Esophagus squamous epithelium (tissue), 5 donors: ENCODE measurements at places on chromosomes 13 and 19. TPM values are rescaled to one million over a fixed set of nuclear protein-coding genes. Genes with fewer than 3 reads are reported as not detected.

The OR7A17 gene
- total RNA-seq, result not detected

The SLC10A2 gene
- not detected for total RNA-seq

The EFNB2 gene
- 15.4 TPM for total RNA-seq

The OR10H4 gene
- total RNA-seq, result not detected

The KIR3DL3 gene
- total RNA-seq, result not detected

The CFAP97D2 gene
- total RNA-seq, result not detected

The ZNF793 gene
- 3.4 TPM for total RNA-seq

DNA sequence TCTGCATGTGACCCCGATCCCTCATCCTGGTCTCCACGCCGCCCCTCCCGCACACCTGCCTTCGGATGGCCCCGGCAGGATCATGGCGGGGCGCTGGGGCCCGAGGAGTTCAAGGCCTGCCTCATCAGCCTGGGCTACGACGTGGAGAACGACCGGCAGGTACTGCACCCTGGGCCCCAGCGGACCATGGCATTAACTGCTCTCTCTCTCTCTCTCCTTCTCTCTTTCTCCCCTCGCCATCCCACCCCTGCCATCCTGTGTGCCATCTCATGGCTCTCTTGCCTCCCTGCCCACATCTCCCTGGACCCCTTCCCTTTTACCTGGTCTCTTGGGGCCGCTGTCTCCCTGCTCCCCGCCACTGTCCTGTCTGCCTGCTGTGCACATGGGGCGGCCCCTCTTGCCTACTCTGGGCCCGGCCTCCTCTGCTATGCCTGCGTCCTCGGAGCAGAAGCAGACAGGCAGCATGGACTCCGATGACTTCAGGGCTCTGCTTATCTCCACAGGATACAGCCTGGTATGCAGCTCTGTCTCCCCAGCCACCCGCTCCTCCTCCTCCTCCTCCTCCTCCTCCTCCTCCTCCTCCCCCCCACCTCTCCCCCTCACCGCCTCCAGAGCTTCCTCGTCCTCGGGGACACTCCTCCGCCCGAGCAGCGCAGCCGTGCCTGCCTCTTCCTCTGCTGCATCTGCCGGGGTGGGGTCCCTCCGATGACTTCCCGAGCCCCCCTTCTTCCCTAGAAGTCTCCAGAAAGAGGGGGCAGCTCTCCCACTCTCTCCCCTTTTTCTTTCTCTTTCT is 16.2 kb downstream of the CAPN12 start:
- H3K27ac ChIP-seq, result peak overlapping the region; percentile 68
- no peak for DNase-seq
- H3K36me3 ChIP-seq, result peaks cover 66% of the 10 kb centered on the region
- no peak overlapping the region for H3K4me3 ChIP-seq
- H3K4me1 ChIP-seq, result peaks cover 6% of the 10 kb centered on the region

DNA sequence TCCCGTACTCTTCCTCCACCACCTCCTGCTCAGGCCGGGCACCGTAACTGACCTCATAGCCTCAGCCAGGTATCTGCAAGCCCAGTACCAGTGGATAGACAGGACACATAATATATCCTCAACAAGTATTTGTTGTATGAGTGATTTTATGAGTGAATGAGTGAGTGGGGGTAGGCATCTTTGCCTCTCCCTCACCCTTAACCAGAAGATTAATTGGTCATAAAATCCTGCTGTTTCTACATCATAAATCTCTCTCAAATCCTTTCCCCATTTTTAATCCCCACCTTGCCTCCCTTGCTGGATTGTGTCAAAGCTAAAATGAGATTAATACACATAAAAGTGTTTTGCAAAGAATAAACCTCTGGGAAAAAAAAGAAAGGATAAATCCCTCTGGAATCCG is 44.4 kb upstream of the HMGB1 start:
- DNase-seq, result no peak
- H3K36me3 ChIP-seq, result no peaks in the 10 kb centered on the region
- H3K27me3 ChIP-seq, result no peaks in the 10 kb centered on the region
- H3K4me1 ChIP-seq, result no peaks in the 10 kb centered on the region
- H3K27ac ChIP-seq, result no peak overlapping the region
- H3K4me3 ChIP-seq, result no peak overlapping the region

GRCh38 chr19:52492994-52493470 is 34.4 kb upstream of the ZNF808 start:
- H3K27ac ChIP-seq, result no peak overlapping the region
- no peaks in the 10 kb centered on the region for H3K27me3 ChIP-seq
- H3K4me1 ChIP-seq, result no peaks in the 10 kb centered on the region
- no peak overlapping the region for H3K4me3 ChIP-seq
- H3K36me3 ChIP-seq, result peaks cover 9% of the 10 kb centered on the region

- no peak for DNase-seq
- peaks cover 15% of the 10 kb centered on the region for H3K27me3 ChIP-seq
Measured at GRCh38 chr13:111947026-111947810, 119.7 kb upstream of the SOX1 start.

DNA sequence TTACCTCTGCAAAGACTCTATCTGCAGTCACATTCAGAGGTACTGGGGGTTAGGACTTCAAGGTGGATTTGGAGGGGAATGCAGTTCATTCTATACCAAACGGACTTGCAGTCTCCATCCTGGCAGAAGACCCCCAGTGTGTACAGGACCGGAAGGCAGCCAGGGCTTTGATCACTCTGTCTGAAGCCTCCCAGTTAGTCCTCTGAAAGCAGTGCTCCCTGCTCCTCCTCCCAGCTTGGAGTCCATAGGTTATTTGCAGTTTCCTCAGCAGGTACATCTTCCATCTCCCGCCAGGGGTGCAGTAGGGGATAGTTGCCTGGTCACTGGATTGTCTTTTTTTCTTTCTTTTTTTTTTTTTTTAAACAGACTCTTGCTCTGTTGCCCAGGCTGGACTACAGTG is 78.8 kb upstream of the KCTD15 start:
- H3K4me1 ChIP-seq, result no peaks in the 10 kb centered on the region
- DNase-seq, result no peak
- no peak overlapping the region for H3K27ac ChIP-seq

- peaks cover 63% of the 10 kb centered on the region for H3K4me1 ChIP-seq
- no peak for DNase-seq
- peak overlapping the region; percentile 95 for H3K27ac ChIP-seq
- H3K36me3 ChIP-seq, result no peaks in the 10 kb centered on the region
- no peaks in the 10 kb centered on the region for H3K27me3 ChIP-seq
Measured at GRCh38 chr13:114063545-114064449, 68.6 kb downstream of the RASA3 start.

GRCh38 chr19:55258476-55258827 is 365 bp downstream of the PPP6R1 start:
- peak overlapping the region; percentile 96 for H3K27ac ChIP-seq
- DNase-seq, result no peak
- peaks cover 44% of the 10 kb centered on the region for H3K4me1 ChIP-seq
- no peaks in the 10 kb centered on the region for H3K36me3 ChIP-seq
- H3K4me3 ChIP-seq, result peak overlapping the region; percentile 93
- no peaks in the 10 kb centered on the region for H3K27me3 ChIP-seq

DNA sequence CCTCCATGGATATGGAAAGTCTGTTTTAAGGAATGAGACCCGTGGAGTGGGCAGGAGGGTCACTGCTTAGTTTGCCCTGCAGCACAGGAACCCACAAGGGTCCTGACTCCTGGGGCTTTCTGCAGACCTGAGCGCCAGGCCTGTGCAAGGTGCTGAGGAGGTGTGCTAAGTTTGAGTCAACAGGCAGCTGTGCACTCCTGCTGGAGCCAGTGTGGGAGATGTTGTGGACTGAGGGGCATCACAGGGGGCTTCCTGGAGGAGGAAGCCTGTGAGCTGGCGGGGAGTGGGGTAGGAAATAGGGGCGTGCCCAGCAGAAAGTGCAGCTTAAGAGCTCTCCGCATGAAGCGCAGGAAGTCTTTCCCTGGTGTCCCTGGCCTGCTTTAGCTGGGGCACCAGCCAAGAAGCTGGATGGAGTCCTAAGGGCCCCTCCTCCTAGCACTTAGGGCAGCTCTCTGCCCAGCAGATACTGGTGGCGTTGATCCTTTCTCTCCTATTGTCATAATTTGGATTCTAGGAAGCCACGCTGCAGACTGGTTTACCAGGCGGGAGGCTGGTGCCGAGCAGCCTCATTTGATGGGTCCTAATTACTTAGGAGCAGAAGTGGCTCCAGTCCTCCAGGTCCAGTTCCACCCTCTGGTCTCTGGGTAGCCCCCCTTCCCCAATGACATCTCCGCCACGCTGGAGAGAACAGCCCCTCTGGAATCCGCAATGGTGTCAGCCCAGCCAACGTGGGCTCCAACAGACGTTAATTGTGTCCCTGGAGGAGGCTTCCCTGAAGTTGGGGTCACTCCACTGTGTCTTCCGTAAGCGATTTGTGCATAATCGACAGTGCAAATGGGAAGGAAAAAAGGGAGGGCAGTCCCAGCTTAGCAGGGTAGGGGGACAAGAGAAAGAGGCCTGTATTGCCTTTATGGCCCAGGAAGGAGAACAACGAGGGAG is 309.2 kb downstream of the ZNF536 start:
- no peaks in the 10 kb centered on the region for H3K36me3 ChIP-seq
- H3K27me3 ChIP-seq, result no peaks in the 10 kb centered on the region
- H3K4me1 ChIP-seq, result no peaks in the 10 kb centered on the region
- no peak for DNase-seq

GRCh38 chr19:7994928-7995809 is 10.3 kb downstream of the ELAVL1 start:
- H3K4me3 ChIP-seq, result no peak overlapping the region
- H3K4me1 ChIP-seq, result peaks cover under 1% of the 10 kb centered on the region
- H3K36me3 ChIP-seq, result peaks cover 9% of the 10 kb centered on the region
- no peak overlapping the region for H3K27ac ChIP-seq

DNA sequence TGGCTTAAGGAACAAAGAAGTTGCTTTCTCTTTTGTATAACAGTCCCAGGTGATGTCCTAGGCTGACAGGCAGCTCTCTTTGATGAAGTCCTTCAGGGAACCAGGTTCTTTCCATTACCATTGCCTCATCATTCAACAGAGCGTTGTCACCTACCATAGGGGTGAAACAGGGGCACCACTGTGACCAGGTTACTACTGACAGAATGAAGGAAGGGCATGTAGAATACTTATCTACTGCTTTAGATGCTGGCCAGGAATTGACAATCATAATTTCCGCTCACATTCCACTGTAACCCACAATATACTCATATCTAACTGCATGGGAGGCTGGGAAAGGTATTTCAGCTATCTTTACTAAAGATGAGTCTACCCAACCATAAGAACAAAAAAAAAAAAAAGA is 148.0 kb upstream of the FNDC3A start:
- no peak overlapping the region for H3K4me3 ChIP-seq
- H3K27ac ChIP-seq, result no peak overlapping the region
- DNase-seq, result no peak

GRCh38 chr19:1521636-1522035 is 2.2 kb upstream of the PLK5 start:
- no peak overlapping the region for H3K4me3 ChIP-seq
- peaks cover 13% of the 10 kb centered on the region for H3K27me3 ChIP-seq
- H3K27ac ChIP-seq, result peak overlapping the region; percentile 62

GRCh38 chr13:102197193-102197592 is 204.7 kb downstream of the FGF14 start:
- DNase-seq, result no peak
- no peaks in the 10 kb centered on the region for H3K36me3 ChIP-seq
- H3K4me1 ChIP-seq, result no peaks in the 10 kb centered on the region
- H3K4me3 ChIP-seq, result no peak overlapping the region

DNA sequence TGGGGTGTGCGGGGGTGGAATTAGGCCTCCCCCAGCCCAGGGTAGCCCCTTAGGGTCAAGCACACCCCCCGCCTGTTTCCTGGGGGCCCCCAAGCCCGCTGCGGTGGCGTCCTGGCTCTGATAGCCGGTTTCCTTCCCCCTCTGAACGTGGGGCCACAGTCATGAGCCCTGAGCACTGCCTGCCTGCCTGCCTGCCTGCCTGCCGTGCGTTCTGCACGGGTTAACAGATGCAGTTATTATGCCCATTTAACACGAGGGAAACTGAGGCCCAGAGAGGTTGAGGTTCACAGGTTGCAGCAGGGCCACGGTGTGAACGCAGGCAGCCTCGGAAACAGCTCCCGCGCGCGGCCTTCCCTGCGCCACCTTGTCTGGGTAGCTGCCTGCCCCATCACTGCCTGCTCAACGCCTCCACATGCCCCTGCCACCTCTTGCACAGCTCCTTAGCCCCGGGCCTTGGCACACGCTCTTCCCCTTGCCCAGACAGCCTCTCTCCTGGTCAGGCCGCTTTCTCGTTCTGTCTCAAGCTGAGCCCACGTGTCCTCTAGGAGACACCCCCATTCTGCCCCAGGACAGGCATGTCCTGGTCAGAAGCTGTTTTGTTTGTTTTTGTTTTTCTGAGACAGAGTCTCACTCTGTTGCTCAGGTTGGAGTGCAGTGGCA is 1.2 kb upstream of the GAMT start:
- no peaks in the 10 kb centered on the region for H3K36me3 ChIP-seq
- no peak overlapping the region for H3K4me3 ChIP-seq
- no peak overlapping the region for H3K27ac ChIP-seq
- peaks cover 62% of the 10 kb centered on the region for H3K4me1 ChIP-seq
- H3K27me3 ChIP-seq, result peaks cover 5% of the 10 kb centered on the region
- DNase-seq, result no peak

- H3K27me3 ChIP-seq, result no peaks in the 10 kb centered on the region
- no peaks in the 10 kb centered on the region for H3K4me1 ChIP-seq
- no peaks in the 10 kb centered on the region for H3K36me3 ChIP-seq
- DNase-seq, result no peak
- no peak overlapping the region for H3K27ac ChIP-seq
Measured at GRCh38 chr13:101325423-101325822, 90.9 kb downstream of the NALCN start.

- no peak for DNase-seq
- peaks cover 81% of the 10 kb centered on the region for H3K36me3 ChIP-seq
- peaks cover 2% of the 10 kb centered on the region for H3K4me1 ChIP-seq
- H3K27ac ChIP-seq, result no peak overlapping the region
- no peak overlapping the region for H3K4me3 ChIP-seq
- no peaks in the 10 kb centered on the region for H3K27me3 ChIP-seq
Measured at GRCh38 chr19:3977242-3978143, 6.6 kb upstream of the DAPK3 start.

GRCh38 chr19:46631481-46631880 is 4.5 kb downstream of the GNG8 start:
- H3K36me3 ChIP-seq, result no peaks in the 10 kb centered on the region
- H3K4me1 ChIP-seq, result peaks cover 25% of the 10 kb centered on the region
- no peak for DNase-seq

DNA sequence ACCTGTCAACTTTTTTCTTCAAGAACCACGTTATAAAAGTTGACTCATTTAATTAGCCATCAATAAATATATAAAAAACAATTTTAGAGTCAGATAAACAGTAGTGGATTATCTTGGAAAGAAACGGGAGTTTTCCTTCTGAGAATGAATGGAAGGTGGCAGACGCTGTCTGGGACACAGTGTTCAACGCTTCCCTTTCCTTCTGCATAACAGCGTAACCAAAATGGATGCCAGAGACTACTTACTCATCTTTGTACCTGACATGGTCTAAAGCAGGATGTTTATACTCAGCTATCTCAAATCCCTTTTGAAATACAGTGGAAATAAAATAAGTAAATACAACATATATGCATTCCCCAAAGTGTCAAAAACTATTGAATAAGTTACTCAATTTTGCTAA is 195.2 kb downstream of the LHFPL6 start:
- H3K4me1 ChIP-seq, result peaks cover 3% of the 10 kb centered on the region
- H3K27me3 ChIP-seq, result no peaks in the 10 kb centered on the region
